ENCODE measurements at places on chromosomes 11 and 22.

DNA sequence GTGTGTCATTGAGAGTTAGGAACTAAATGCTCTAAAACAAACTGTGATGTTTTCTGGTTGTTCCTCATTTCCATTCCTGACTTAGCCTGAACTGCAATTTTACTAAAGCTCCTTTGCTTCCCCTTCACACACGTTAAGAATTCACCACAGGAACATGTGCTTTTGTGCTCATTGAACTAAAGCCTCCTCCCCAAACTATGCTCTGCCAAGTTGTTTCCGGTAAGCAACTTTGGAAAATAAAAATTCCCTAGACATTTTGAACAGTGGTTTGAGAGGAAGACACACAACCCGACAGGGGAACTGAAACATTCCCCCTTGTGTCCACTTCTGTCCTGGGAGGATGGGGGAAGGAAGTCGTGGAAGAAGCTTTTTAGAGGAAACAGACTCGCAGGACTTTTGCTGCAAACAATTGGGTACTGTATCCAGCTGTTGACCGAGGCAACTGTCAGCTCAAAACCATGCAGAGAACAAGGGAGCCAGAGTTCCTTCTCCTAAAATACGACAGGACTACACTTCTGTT, 66.9 kb downstream of the GAB2 start:
- no peak for DNase-seq

DNA sequence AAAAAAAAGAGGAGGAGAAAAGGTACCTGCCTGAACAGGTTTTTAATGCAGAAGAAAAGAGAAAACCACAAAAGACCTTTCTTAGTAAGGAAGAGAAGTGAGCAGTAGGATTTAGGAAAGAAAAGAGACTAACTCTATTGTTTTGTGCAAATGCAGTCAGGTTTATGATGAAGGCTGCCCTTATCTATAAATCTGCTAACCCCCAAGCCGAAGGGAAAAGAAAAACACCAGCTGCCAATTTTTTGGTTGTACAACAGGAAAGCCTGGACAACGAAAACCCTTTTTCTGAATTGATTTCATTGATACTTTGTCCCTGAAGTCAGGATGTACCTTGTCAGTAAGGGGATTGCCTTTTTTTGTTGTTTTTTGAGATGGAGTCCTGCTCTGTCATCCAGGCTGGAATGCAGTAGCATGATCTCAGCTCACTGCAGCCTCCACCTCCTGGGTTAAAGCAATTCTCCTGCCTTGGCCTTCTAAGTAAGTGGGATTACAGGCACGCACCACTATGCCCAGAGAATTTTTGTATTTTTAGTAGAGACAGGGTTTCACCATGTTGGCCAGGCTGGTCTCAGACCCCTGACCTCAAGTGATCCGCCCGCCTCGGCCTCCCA, 21.2 kb downstream of the POLD4 start:
- no peak for DNase-seq

DNA sequence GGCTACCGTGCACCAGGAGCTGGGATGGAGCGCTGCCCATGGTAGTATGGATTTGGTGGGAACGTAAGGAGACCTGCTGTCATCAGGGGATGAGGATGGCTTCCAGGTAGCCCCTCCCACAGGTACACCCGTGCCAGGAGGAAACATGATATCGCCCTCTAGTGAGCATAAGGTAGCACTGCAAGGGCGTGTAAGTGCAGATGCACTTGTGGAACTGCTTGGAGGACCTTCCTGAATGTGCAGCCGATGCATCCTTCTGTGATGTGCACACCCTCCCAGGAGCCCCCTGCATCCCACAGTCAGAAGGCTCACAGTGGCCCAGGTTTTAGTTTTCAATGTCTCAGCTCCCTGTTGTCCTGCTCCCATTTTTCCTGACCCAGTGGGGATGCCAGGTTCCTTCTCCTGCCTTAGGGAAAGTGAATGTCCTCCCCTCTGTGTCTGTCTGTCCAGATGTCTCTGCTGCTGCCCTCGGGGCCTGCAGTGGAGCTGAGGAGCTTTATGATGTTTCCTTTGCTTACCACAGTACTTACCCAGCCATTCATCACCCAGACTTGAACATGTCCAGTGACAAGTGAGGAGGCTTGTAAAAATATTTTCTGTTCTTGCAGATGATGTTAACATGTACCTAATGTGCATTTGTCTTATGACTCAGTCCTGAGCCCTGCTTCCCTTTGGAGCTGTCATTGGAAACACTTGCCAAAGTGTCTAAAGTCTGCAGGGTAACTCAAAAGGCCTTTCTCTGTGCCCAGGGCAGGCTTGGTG, 49.2 kb downstream of the DBX1 start:
- DNase-seq, result peak; percentile 84

GRCh38 chr11:16204261-16204660, 152.1 kb downstream of the SOX6 start:
- DNase-seq, result no peak

DNA sequence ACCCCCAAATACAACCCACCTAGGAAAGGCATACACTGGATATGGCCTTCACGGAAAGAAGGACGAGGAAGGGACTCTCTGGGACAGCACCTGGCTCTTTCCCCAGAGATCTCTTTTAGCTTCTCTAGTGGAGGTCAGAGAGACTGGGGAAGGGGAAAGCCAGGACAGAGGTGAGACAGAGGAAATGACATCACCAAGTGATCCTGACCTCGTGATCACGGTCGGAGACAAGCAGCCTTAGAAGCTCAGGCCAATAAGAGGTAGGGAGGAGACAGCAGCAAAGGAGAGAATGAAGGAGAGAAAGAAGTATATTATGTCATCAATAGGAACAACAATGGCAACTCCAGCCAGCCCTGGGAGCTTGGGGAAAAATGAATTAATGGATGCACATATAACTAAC, 15.4 kb upstream of the TMPRSS13 start:
- DNase-seq, result no peak

- DNase-seq, result no peak
Observed at GRCh38 chr22:48222742-48223487, 1460.5 kb downstream of the TBC1D22A start.

- peak; percentile 78 for DNase-seq
Observed at GRCh38 chr11:14907411-14908213, 15.6 kb upstream of the CYP2R1 start.

DNA sequence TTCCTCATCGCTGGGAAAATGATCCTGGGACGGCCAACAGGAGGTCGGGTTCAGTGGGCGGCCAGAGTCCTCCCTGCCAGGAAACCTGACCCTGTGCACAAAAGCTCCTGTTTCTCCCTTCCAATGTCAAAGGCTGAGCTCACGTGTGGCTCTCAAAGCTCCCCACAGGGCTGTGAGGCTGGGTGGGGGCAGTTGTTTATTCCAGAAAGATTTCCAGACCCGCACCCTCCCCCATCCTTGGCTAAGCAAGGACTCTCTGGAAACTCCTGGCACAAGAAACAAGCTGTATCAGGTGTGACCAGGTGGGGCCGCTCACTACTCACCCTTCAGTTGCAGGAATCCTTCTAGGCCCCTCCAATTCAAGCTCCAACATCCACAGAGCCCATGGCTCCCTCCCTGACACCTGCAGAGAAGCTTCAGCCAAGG, 131.9 kb downstream of the SHANK2 start:
- DNase-seq, result peak; percentile 83

DNA sequence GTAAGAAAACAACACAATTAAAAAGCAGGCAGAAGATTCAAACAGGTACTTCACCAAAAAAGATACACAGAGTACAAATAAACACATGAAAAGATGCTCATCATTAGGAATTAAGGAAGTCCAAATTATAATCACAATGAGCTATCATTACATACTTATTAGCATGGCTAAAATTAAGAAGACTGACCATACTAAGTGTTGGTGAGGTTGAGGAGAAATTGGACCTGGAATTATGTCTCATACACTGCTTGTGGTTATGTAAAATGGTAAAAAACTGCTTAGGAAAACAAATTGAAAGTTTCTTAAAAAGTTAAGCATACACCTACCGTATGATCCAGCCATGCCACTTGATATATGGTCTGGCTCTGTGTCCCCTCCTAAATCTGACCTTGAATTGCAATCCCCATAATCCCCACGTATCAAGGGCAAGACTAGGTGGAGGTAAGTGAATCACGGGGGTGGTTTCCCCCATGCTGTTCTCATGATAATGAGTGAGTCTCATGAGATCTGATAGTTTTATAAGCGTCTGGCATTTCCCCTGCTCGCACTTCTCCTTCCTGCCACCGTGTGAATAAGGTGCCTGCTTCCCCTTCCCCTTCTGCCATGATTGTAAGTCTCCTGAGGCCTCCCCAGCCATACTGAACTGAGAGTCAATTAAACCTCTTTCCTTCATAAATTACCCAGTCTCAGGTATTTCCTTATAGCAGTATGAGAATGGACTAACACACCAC, 4.8 kb downstream of the SAAL1 start:
- no peak for DNase-seq

DNA sequence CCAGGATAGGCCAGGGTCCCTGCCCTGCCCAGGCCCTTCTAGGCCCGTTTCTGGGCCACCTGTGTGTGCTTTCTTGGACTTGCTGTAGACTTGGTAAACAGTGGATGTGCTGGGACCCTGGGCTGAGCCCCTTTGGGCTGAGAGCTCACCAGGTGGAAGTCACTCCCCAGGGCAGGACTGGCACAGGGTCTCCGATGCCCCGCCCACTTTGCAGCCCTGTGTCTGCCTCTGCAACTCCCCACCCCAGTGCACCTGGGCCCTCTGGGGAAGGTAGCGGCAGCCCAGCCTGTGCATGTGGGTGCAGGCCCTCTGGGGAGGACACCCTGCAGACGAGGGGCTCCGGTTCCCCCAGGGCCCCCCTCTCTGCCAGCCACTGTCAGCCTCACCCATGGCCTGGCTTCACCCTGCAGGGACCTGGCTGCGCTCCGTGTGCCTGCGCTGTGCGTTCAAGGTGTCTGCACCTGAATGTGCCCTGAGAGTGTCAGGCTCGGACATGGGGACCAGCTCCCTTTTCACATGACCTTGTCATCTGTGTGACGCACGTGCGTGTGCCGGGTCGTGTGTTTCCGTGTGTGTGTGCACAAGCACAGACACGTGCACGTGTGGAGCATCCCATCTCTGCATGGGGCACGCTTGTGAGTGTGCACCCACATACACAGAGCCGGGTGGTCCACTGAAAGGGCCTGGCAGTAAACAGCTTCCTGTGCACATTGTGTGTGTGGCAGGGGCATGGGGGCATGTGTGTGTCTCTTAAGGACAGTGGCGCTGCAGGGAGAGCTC, 118.5 kb downstream of the KCNQ1OT1 start:
- DNase-seq, result peak; percentile 6
